ENCODE measurements at places on chromosomes 11 and 22. TPM values are rescaled to one million over a fixed set of nuclear protein-coding genes. Genes with fewer than 3 reads are reported as not detected.

DNA sequence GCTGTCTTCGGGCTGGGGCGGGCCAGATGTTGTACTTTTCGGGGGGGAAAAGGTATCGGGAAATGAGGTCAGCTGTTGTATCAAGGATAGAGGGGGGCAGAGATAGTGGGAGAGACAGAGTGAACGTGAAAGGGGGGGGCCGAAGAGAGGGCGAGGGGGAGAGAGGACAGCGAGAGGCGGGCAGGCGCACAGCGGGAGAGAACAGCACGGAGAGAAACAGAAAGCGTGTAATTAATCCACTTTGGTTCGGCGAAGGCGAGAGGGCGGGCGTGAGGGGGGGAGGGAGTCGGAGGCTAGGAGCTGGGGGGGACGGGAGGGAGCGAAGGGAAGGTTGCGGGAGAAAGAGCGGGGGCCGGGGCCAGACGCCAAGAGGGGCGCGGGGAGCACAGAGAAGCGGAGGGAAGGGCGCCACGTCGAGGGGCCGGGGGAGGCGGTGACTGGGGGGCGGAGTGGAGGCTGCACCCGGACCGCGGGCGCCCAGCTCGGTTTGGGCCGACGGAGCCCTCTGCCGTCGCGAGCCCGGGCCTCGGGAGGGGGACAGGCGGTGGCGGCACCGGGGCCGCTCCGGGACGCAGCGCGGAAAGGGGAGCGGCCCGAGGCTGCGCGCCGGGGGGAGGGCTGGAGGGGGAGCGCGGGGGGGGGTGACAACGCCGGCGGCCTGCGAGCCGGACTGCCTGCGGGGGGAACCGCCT lies 612 bp downstream of the IGF2 start:
- DNase-seq, result peak; percentile 29

DNA sequence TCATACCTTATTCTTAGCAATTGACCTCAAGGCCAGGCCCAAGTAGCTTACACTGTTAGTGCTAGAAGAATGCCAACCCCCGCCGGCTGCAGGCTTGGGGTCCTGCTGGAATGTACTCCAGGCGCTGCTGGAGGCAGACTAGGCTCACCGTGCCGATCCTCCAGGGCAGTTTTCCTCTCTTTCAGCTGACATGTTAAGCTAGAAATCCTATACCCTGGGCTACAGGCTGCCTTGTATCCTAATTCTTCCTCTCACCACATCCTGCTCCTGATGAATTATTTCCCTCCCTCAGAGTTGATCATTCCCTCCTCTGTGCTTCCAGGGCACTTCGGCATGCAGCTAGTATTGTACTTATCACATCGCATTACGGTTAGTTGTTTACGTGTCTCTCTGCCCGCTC lies 3.4 kb downstream of the SPTBN2 start:
- no peak for DNase-seq

Gene CASP5
- 1.4 TPM for total RNA-seq

Gene C2CD2L
- 15.4 TPM for total RNA-seq

Gene CHORDC1
- 194 TPM for total RNA-seq

Gene F2
- total RNA-seq, result 60.0 TPM

Gene GGTLC3
- total RNA-seq, result not detected
